ENCODE measurements at places on chromosomes 4 and X.

- DNase-seq, result no peak
Observed at GRCh38 chr4:109407027-109407737, 26.4 kb upstream of the SEC24B start.

GRCh38 chr4:69823048-69823447 is 36.9 kb downstream of the SULT1E1 start:
- DNase-seq, result no peak

DNA sequence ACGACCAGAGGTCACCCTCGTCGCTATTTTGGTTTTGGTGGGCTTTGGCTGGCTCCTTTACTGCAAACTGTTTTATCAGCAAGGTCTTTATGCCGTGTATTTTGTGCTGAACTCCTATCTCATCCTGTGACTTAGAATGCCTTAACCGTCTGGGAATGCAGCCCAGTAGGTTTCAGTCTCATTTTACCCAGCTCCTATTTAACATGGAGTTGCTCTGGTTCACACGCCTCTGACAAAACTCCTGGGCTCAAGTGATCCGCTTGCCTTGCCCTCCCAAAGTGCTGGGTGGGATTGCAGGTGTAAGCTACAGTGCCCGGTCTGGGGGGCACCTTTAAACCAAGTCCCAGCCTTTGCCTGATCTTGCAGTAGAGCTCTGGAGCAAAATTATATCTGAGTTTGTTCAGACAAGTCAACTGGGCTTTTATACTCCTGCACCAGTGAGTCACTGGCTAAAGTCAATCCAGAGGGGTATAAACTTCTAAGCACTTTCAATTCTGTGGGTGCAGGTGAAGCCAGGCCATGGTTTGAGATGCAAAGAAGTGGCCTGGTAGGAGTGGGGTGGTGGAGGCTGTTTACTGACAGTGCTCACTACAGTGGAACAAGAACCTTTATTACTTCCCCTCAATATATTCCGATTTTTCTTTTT is 50.2 kb downstream of the MGST2 start:
- DNase-seq, result no peak

DNA sequence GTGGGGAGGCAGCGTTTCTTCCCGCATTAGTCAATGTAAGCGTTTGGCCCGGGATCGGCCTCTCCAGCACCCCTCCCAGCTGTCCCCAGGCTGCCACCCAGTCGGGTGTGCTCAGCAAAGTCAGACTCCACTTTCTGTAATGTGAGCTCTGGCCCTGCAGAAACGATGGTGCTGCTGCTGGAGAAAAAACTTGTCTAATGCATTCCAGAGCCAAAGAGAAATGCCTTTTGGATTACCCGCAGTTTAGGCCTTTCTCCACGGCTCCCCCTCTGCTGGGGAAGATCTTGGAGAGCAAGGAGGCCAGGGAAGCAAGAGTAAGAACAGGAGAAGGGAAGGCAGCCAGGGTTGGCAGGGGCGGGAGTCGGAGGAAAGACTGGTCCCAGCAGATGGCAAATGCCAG is 55.2 kb downstream of the ELF4 start:
- no peak for DNase-seq

GRCh38 chrX:103941201-103941975 is 21.0 kb upstream of the TMSB15B start:
- DNase-seq, result no peak

GRCh38 chr4:8083086-8083825 is 75.4 kb downstream of the ABLIM2 start:
- no peak for DNase-seq

DNA sequence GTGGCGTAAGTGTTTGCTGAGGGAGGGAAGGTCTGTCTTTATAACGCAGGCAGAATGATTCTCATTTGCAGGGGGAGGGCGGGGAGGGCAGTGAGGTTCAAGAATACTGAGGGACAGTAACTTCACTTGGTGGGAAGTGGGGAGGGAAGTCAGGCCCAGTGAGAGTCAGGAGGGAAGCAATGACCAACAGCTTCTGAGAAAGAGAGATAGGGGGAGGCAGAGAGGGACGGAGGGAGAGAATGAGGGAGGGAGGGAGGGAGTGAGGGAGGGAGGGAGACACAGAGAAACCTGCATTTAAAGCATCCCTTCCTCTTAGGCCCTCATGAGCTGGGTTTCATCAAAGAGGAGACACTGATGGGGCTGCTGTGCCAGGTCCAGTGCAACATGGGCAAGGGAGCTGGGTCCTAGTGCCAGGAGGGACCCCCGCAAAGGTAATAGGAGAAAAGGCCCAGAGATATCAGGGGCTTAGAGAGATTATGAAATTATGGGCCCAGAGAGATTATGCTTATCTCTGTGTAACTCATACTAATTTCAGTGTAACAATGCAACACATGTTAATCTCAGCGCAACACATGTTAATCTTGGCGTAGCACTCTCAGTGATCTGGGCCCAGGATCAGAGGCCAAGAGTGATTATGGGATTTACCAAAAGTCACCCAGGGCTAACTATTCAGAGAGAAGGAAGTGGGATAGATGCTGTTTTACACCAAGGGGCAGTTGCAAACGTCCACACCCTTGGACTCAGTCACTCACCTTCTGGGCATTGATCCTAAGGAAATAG is 112.1 kb downstream of the DRD5 start:
- DNase-seq, result no peak

DNA sequence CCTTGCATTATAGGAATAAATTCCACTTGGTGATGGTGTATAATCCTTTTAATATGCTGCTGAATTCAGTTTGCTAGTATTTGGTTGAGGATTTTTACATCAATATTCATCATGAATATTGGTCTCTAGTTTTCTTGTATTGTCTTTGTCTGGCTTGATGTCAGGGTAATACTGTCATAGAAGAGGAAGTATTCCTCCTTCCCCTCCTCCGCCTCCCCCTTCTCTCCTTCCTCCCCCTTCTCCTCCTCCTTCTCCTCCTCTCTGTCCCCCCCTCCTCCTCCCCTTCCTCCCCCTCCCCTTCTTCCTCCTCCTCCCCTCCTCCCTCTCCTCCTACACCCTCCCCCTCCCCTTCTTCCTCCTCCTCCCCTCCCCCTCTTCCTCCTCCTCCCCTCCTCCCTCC is 65.8 kb downstream of the RGS12 start:
- no peak for DNase-seq

DNA sequence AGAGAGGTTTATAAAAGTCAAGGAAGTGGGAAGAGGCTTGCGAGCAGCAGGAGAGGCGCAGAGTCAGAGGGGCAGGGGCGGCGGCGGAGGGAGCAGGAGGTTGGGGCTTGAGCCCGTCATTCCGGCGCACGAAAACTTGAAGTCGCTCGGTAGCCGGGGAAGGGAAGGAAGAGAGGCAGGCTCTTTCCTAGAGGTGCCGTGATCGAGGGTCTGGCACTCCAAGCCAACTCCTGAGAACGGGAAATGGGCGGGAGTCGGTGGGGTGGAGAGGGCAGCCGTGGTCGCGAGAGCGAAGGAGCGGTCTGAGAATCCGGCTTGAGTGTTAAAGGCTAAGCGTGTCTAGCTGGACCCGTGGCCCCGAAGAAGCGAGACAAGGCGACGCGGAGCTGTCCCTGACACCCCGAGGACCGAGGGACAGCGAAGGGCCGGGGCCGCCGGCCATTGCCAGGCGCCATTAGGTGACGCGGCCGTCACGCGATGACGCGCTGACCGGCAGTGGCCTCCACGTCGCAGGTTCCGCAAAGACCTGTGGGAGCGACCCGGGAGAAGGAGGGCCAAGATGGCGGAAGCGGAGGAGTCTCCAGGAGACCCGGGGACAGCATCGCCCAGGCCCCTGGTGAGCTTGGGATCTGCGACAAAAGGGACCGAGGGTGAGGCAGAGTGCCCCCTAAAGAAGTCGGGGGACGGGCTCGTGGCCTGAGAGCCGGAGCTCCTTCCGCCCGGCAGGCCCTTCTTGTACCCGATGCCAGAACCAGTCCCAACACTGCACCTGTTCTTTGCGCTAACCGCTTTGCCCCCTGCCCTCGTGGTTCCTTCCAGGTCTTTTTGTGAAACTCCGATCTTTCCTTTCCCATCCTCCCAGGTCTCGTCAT is at the start of gene YIPF6:
TSS of gene YIPF6 (plus strand) at position 544 of the 872 bp plus-strand sequence. CDS start at position 560, 16 bp downstream.
- DNase-seq, result peak; percentile 26

DNA sequence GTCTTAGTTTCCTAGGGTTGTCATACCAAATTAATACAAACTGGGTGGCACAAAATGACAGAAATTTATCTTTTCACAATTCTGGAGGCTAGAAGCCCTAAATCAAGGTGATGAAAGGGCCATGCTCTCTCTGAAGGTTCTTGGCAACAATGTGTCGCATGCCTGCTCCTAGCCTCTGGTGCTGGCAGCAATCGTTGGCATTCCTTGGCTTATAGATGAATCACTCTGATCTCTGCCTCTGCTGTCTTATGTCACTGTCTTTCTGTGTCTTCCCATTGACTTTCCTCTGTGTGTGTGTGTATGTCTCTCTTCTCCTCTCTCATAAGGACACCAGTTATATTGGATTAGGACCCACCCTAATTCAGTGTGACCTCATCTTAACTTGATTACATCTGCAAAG is 15.9 kb upstream of the INTU start:
- DNase-seq, result no peak

- DNase-seq, result no peak
Observed at GRCh38 chr4:87009095-87009648, 74.4 kb downstream of the AFF1 start.

GRCh38 chr4:75494563-75494962 is 19.6 kb downstream of the RCHY1 start:
- no peak for DNase-seq

- DNase-seq, result no peak
Observed at GRCh38 chr4:5237086-5237660, 185.9 kb downstream of the STK32B start.
